Lung microvascular endothelial cell (primary cell): ENCODE measurements at places on chromosomes 5 and 9.

GRCh38 chr5:132873119-132873929 is at the start of gene LEAP2:
TSS of gene LEAP2 (plus strand) at chr5:132873668. CDS start at chr5:132873695, 27 bp downstream.
- no peak for DNase-seq

- no peak for DNase-seq
Measured at GRCh38 chr5:102719886-102720285, 35.2 kb upstream of the PAM start.

DNA sequence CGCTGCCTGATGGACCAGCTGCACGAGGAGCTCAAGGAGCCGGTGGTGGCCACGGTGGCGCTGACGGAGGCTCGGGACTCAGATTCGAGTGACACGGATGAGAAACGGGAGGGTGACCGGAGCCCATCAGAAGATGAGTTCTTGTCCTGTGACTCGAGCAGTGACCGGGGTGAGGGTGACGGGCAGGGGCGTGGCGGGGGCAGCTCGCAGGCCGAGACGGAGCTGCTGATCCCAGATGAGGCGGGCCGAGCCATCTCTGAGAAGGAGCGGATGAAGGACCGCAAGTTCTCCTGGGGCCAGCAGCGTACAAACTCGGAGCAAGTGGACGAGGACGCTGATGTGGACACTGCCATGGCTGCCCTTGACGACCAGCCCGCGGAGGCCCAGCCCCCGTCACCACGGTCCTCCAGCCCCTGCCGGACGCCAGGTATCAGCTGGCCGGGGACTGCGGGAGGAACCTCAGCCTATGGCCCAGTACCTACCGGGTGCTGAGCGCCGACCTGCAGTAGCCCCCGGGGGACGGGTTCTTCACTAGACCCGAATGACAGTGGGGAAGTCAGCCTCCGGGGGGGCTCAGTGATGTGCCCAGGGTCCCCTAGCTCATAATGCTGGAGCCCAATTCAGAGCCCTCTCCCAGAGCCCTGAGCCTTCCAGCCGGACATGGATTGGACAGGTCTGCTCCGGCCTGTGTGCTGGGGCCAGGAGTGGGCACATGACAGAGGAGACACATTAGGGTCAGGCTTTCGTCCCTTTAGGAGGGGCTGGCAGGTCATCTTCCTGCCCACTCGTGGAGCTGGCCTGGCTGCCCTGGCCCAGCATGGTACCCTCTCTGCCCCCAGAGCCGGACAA is 33.0 kb downstream of the USP20 start:
- DNase-seq, result no peak

DNA sequence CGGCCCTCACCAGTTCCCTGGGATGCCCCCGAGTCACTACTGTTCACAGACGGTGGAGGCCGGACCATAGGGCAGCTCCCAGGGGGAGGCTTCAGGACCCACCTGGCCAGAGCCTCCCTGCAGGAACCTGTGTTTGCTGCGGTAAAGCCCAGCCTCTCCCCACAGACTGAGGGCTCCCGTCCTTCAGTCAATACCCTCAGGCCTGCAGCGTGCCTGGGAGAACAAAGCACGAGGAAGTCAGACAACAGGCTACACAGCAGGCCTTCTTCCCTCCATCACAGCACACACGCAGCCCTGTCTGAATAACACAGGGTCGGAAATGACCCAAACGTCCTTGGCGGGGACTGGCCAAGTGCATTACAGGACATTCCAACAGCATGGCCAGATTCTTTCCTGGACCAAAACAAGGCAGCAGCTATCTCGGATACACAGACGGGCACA is 34.4 kb downstream of the COL23A1 start:
- no peak for DNase-seq

- DNase-seq, result no peak
Measured at GRCh38 chr9:114051706-114052105, 26.4 kb downstream of the AMBP start.

- DNase-seq, result no peak
Measured at GRCh38 chr9:89886281-89886700, 281.5 kb downstream of the GADD45G start.

- DNase-seq, result no peak
Measured at GRCh38 chr5:115396688-115397087, 100.2 kb upstream of the CCDC112 start.

DNA sequence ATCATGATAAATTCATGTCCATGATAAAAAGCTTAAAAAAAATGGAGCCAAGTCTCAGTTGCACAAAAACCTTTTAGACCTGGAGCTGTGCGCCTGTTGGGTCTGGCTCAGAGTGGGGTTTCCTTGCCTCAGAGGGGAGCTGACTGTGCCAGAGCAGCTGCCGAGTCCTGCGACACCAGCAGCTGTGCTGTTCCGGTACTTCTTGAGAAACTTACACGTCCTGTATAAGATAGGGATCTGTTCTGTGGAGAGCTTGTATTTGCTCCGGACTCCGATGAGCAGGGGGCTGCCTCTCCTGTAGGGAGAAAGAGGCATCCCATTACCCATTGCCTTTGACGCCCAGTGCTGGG is 28.6 kb downstream of the GFPT2 start:
- DNase-seq, result no peak

GRCh38 chr9:97695995-97696802 is 941 bp downstream of the XPA start:
- no peak for DNase-seq

DNA sequence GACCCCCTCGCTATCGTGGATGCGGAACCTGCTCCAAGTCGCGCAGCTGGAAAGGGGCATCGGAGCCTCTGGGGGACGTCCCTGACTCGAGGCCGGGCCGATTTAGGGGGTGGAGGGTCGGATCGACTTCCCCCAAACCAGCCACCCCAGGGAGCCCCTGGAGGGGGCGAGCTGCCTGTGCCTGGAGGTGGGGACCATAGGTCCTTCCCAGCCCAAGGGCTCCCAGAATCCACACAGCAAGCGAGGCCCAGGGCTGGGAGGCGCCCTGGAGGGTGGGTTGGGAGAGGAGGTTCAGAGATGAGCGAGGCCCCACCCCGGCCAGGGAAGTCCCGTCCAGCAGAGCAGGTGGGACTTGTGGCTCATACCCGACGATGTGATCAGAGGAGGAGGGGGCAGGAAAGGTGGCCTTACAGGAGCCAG is 147.6 kb downstream of the GAPVD1 start:
- DNase-seq, result no peak

- DNase-seq, result no peak
Measured at GRCh38 chr5:146725025-146725424, 153.5 kb downstream of the PPP2R2B start.

GRCh38 chr5:157918811-157919742 is 60.1 kb upstream of the CLINT1 start:
- DNase-seq, result peak; percentile 7

DNA sequence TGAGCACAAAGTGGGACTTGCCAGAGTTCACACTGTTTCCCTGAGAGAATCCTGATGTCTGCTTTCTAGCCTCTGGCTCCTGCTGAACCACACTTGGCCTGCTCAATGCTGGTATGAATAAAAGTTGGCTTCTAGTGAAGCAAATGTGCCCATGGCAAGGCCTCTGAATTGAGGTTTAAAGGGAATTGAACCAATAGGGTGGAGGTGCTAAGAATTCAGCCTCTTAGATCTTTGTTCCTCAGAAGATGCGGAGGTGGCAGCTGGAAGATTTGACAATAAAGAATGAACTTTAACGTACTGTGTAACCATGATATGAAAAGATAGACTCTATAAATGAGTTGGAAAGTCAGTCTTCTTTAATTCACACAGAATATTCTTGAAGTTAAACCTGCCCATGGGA is 57.2 kb downstream of the RASGRF2 start:
- no peak for DNase-seq

GRCh38 chr5:94849821-94850736 is 231.6 kb downstream of the SLF1 start:
- peak; percentile 60 for DNase-seq

GRCh38 chr5:175921061-175921730 is 46.9 kb downstream of the THOC3 start:
- no peak for DNase-seq

GRCh38 chr9:78280982-78281668 is 15.8 kb upstream of the PSAT1 start:
- DNase-seq, result peak; percentile 51

- DNase-seq, result no peak
Measured at GRCh38 chr5:15601274-15601673, 101.3 kb downstream of the FBXL7 start.

DNA sequence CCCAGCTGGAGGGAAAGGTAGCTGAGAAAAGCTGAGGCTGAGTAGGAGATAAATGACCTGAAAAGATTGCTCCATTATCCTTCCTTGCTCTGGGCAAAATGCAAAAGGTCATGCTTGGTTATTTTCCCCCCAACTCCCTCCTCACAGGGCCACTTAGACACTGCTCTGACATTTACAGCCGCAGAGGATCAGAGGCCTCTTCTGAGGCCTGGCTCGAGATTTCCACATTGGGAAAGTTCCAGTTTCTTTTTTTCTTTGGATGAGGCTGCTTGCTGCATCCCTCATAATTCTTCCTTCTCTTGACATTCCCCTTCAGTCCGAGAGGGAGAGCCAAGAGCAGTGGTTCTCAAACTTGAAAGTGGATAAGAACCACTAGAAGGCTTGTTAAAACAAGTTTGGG is 60.1 kb upstream of the HSPA9 start:
- no peak for DNase-seq

GRCh38 chr5:11973469-11973868 is 69.2 kb upstream of the CTNND2 start:
- DNase-seq, result no peak

DNA sequence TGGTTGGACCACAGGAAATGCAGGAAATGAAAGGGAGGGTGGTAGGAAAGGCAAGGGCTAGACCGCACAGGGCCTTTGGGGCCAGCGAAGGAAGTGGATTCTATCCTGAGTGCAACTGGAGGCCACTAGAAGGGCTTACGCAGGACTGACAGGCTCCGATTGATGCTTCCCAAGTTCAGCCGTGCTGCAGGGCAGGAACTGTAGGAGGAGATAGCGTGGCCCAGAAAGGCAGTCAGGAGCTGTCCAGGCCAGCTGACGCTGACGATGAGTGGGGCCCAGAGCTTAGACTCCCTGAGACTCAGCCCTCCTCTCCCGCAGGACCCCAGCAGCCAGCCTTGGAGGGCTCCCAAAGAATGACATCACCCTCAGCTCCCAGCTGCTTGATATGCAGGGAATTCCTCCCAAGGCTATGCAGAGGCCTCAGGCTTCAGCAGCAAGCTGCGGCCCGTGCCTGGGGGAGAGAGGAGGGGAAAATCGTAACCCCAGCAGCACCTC is 48.8 kb downstream of the KCNIP1 start:
- peak; percentile 31 for DNase-seq

- DNase-seq, result no peak
Measured at GRCh38 chr5:132334812-132335211, 34.7 kb upstream of the SLC22A5 start.

DNA sequence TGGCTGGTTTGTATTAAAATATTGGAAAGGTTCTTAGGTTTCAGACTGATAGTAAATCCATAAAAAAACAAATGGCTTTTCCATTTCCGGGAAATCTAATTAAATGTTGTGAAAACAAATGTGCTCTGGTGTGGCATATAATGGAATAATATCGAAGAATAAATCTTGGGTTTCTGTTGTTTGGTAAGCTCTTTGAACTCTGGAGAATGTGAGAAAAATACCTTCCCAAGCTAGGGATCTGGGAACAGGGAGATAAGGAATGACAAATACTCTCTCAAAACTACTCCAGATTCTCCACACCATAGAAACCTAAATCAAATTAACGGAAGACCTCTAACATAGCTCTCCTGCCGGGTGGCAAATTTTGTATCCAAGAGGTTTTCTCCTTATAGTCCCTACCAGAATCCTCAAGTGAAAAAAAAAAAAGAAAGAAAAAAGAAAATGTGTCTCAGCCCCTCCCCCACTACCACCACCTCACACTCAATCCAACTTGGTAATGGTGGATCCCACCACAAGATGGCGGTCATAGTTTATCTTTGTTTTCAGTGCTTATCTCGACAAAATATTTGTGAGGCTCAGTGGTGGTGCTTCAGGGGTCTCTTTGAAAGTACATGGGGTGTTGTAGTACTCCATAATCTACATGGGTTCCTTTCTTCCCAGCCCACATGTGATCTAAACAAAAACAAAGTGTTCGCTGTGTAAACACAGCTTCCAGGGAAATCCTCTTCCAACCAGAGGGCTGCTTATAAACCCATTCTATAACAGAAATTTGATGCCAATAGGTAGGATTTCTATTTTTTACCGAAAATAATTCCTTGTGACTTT is 54.5 kb upstream of the FST start:
- DNase-seq, result no peak

DNA sequence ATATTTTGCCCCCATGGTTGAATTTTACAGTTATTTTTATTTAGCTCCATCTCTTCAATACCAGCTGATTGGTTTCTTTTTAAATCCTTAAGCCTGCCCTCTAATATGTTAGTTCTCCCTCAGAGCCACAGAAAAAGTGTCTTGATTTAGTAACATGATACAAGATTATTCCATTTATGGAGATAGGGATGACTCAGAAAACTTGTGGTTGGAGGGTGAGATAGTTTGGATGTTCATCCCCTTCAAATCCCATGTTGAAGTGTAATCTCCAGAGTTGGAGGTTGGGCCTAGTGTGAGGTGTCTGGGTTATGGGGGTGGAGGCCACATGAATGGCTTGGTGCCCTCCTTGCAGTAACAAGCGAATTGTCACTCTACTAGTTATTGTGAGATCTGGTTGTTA is 115.7 kb downstream of the FBXO38 start:
- no peak for DNase-seq

GRCh38 chr9:136059851-136060670 is 35.0 kb downstream of the NACC2 start:
- DNase-seq, result no peak

DNA sequence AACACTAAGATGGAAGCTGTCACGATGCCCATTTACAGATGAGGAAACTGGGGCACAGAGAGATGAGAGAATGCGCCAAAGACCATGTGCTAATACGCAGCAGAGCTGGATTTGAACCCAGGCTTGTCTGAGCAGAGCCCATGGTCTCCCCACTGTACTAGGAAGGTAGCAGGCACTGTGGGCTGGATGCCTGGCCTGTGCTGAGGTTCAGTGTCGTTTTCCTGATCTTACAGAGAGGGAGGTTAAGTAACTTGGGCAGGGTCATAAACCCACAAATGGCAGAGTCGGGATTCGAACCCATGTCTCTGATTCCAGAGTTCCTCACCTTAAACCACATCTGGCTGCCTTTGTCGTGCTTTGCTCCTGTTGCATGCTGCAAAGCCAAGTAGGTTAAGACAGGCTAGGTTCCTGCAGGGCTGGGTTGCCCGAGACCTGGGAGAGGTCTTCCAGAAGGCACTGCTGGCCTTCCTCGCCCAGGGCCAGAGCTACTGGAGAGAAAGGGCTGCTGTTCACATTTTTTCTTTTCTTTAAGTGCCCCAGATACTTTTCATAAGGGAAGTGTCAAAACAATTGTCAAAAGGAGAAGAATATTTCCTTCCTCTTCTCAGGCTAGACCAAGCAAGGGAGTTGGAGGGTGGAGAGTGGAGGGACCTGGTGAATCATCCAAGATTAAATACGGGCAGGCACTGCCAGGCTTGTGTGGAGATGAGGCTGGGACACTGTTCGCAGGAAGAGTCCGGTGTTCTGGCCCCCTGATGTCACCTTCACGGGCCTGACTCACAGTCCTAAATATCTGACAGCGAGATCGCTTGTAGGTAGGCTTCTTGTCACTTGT is 3.2 kb downstream of the NEK6 start:
- DNase-seq, result peak; percentile 82

DNA sequence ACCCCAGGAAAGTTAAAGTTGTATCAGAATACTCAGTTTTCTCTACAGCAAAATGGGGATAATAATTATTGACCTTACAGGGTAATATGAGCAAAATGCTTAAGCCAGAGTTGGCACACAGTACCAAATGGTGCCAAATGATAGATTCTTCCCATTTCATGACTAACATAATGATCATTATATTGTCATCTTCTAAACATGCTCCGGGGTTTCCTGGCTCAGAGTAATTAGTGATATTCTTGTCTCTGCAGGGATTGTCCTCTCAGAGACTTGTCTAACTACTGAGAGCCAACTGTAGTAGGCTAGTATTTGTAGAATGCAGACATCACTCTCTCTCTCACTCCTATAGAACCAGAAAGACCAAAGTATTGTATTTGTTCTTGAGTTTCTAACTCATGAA is 25.2 kb upstream of the PPP2R2B start:
- DNase-seq, result no peak
